ENCODE measurements at places on chromosomes 4 and X.

DNA sequence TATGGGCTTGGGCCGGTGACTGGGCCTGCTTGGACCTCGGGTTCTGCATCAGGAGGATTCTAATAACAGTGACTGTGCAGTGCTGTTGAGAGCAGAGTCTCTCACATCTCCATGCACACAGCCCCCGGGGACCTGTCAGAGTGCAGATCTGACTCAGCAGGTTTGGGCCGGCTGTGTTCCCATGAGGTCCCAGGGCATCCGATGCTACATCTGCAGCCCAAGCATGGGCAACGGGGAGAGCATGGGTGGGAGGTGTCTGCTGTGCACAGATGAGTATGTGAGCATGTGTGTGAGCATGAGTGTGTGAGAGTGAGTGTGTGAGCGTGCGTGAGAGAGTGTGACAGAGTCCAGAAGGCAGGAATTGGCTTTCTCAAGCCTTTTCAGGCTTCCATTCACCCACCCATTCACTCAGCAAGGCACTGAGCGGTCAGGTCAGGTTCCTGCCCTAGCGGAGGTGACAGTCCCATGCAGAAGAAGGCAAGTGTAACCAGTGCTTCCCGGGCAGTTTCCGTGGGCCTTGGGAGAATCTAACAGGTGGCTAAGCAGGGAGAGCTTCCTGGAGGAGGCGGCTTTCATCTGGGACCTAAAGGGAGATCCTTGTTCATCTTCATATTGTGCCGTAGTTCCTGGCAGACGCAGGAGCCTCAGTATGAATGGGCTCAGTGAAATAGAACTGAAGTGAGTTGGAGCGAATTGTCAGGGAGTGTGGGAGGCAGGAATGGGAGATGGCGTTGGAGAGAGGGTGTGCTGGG lies 62.6 kb downstream of the SORCS2 start:
- no peak for DNase-seq

GRCh38 chr4:73607375-73608033 lies 12.7 kb downstream of the RASSF6 start:
- no peak for DNase-seq

DNA sequence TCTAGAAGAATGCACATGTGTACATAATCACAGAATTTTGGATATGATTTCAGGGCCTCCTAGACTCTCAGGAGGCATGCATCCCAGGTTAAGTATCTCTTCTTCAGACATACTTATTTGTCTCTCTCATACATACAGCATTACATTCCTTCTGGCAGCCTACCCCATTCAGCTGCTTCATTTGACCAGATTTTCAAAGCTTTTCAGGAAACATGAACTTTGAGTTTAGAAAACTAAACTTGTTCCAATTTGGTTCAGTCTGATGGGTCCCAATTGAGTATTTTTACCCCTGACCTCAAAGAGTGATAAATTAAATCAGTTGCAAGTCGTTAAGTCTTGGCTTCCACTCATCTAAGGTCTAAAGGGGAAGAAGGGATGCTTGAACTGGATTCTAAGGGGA lies 330.9 kb downstream of the ARHGAP24 start:
- no peak for DNase-seq

GRCh38 chr4:171644430-171645057 lies 168.7 kb upstream of the GALNTL6 start:
- DNase-seq, result no peak

GRCh38 chr4:63901304-63901703 lies 507.9 kb downstream of the TECRL start:
- DNase-seq, result no peak

- DNase-seq, result no peak
Observed at GRCh38 chr4:90130076-90130475, 2.9 kb downstream of the CCSER1 start.

- no peak for DNase-seq
Observed at GRCh38 chrX:20393944-20394343, 127.2 kb upstream of the RPS6KA3 start.

GRCh38 chrX:39689376-39690104 lies 408.2 kb downstream of the BCOR start:
- no peak for DNase-seq

DNA sequence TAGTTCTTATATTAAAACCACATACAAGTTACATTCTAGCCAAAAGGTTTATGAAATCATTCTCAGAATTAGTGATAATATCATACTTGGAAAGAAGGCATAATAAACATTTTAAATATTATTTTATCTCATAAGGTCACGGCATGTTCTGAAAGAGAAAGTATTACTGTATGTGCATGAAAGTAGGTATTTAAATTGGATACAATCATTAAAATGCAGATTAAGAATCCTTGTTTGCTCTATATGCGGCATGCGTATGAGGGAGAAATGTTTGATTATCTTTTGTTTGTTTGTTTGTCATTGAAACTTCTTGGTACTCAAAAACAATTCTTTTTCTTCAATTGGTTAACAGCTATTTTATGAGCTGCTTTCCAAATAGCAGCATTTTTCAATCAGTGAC lies 183.9 kb upstream of the TLL1 start:
- DNase-seq, result no peak

- no peak for DNase-seq
Observed at GRCh38 chr4:48262926-48263325, 6.7 kb downstream of the TEC start.

DNA sequence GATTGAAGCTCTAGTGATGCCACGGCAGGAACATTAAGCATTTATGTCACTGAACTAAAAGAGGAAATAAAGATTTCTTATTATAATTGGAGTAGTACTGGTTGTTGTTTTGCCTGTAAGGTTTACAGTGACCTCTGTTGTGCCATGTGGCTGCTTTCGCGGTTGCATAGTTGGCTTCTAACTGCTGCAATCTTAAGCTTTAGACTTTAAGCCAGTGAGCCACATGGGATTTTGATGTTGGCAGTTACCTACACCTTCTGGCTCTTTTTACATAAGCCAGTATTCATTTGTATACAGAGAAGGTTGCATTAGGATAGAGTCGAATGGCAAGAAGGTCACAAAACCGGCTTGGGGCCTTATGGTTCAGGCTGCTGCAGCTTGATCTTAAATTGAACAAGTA lies 1311.6 kb downstream of the RAPGEF2 start:
- DNase-seq, result no peak

DNA sequence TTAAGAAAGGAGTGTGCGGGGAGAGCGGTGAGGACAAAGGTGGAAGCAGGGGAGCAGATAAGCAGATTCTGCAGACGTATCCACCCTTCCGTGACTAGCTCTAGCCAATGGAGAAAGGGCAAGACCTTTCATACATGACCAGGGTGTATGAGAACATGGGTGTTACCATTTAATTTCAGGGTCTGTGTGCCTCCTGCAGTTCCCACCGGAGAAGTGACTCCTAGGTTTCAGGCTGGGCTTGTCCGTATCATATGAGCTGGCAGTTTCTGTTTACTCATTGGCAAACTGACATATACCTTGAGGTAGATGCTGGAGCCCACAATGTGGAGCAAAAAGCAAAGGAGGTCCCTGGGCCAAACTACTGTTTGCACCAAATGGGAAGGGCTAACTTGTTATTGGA lies 6.8 kb downstream of the RBM47 start:
- DNase-seq, result no peak

GRCh38 chrX:48831136-48831908 lies 4.1 kb downstream of the PCSK1N start:
- no peak for DNase-seq

DNA sequence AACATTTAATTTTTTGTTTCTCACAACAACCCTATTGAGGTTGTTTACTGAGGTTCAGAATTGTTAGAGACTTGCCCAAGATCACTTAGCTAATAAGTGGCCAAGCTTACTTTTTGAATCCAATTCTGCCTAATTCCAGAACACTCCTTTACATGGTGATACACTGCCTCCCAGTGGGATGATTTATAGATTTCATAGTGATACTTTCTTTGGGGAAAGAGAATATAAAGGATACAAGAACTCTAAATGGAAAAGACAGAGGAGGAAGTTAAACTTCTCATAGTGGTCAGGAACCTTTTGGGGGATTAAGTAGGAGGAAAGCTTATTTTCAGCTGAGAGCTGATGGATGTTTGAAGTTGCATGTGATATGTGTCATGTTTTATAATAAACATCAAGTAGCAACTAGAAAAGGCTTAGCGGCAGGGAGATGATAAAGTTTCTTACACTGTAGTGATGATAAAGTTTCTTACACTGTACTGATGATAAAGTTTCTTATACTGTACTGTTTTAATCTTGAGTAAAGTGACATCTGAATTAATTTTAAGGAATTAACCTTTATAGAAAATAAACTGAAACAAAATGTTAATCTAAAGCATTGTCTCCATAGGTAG lies 15.3 kb downstream of the STAG2 start:
- DNase-seq, result no peak

- DNase-seq, result no peak
Observed at GRCh38 chr4:62288808-62289541, 1088.8 kb downstream of the ADGRL3 start.

DNA sequence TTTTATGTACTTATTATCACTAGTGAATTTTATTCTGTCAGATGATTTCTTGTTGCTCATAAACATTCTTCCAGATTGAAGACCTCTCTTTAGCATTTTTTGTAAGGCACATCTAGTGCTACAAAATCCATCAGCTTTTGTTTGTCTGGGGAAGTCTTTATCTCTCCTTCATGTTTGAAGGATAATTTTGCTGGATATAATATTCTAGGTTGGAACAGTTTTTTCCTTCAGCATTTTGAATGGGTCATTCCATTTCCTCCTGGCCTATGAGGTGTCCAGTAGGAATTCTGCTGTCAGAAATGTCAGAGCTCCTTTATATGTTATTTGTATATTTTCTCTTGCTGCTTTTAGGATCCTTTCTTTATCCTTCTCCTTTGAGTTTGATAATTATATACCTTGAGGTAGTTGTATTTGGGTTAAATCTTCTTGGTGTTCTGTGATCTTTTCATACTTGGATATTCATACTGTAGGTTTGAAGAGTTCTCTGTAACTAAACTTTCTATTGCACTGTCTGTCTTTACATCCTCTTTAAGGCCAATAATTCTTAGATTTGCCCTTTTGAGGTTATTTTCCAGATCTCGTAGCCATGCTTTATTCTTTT lies 58.3 kb downstream of the PTPN13 start:
- DNase-seq, result no peak
